Muscle of leg (tissue), 16 donors: ENCODE measurements at places on chromosomes 13 and 19. TPM values are rescaled to one million over a fixed set of nuclear protein-coding genes. Genes with fewer than 3 reads are reported as not detected.

The GNA15 gene
- total RNA-seq = 2.0 TPM

The ADAMTS10 gene
- 28.1 TPM for total RNA-seq

The CACNA1A gene
- 0.58 TPM for total RNA-seq

The IZUMO2 gene
- total RNA-seq = not detected

The C1QTNF9B gene
- 2.9 TPM for total RNA-seq

The CD22 gene
- 3.3 TPM for total RNA-seq

The PROZ gene
- total RNA-seq = not detected

The STOML3 gene
- total RNA-seq = 0.04 TPM

The UGGT2 gene
- 40.0 TPM for total RNA-seq
